ENCODE measurements at places on chromosomes 3 and 15.
A peak's percentile ranks its signal among the peaks of the same experiment; 100 is the strongest.

DNA sequence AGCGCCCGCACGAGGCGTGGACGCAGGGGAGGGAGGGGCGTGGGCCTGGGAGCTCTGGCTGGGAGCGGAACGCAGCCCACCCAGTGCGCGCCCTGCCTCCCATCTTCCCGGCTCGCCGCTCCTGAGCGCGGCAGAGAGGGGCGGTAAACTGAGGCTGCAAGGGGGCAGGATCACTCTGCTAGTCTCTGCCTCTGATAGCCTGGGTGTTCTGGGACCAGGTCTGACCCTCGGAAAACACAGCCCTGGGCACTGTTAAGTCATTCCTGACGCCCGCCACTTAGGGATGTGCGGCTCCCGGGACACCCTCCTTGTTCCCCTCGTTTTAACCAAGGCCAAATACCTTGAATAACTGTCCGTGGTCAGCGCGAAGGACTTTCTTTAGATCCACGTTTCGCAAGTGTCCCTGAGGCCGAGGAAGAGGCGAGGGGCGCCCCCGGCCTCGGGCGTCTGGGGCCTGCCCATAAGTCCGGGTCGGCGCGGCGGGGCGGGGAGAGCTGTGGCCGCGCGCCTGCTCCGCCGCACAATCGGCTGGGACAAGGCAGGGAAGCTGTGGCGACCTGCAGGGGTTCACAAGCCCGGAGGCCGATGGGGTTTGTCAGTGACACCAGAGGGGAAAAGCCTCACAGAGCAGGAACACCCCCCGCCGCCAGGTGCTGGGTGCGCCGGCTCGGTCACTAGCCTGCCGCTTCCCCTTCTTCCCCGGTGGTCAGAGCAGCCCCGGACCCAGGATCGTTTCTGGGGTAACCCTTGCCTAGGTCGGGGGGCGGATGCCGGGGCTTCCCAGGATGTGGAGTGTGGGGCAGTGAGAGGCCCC is 1.5 kb downstream of the ITPKA start:
- no peak for DNase-seq

- no peak for DNase-seq
Observed at GRCh38 chr15:69686626-69687025, 234.0 kb downstream of the RPLP1 start.

DNA sequence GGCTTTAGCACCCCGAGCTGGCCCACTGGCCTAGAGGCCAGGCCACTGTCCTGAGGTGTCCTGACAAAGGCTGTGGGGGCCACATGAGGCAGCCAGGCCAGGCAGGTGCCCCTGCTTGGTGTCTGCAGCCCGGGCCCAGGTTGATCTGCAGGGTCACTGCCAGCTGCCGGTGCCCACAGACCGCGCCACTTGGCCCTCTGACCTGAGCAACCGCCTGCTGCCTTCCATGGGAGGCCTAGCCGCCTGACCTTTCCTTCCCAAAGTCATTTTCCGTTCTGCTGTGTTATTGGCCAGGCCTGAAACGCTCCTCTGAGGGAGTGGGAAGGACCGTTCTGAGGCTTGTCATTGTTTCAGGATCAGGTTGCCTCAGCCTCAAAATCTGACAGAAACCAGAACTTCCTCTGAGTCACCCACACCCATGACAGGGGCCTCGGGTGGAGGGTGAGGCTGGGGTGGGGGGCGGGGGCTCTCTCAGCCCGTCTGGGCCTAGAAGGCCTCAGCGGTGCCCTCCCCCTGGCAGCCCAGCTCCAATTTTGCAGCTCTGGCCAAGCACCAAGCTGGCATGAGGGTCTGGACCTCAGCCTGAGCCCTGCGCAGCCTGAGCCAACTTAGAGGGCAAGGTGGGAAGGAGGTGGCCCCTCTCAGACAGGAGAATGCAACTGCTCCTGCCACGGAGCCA is 140.7 kb upstream of the MEF2A start:
- DNase-seq = peak; percentile 93

- peak; percentile 42 for DNase-seq
Observed at GRCh38 chr15:70096215-70097062, 1.3 kb downstream of the TLE3 start.

DNA sequence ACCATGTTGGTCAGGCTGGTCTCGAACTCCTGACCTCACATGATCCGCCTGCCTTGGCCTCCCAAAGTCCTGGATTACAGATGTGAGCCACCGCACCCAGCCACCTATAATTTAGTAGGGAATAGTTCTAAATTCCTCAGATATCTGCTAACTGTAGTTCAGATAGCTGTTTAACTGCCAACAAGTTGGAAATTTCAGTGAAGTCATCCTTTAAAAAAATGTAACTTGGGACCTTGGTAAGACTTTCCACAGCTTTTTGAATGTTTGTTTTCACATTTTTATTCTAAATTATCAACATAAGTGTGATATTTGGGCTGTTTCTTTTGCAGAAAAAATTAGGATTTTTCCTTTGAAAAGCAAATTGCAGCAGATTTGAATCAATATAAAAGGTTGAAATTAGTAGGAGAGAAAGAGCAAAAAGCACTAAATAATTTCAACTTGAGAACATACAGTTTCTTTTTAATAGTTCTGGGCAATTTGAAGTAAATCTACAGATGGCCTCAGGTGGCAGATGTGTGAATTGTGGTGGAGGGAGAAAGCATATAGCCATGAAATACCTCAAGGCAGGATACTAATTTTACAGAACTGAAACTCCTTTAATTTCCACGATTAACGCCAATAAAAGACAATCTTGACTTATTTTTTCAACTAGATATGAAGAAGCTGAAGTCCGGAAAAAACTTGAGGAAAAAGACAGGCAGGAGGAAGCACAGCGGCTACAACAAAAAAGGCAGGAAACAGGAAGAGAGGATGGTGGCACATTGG is 34.3 kb downstream of the USP8 start:
- peak; percentile 2 for DNase-seq

GRCh38 chr3:119469418-119470189 is 841 bp downstream of the POGLUT1 start:
- DNase-seq = no peak

- no peak for DNase-seq
Observed at GRCh38 chr15:83955806-83956265, 279.7 kb upstream of the GOLGA6L4 start.

GRCh38 chr3:118199044-118199443 is 835.6 kb downstream of the IGSF11 start:
- no peak for DNase-seq

DNA sequence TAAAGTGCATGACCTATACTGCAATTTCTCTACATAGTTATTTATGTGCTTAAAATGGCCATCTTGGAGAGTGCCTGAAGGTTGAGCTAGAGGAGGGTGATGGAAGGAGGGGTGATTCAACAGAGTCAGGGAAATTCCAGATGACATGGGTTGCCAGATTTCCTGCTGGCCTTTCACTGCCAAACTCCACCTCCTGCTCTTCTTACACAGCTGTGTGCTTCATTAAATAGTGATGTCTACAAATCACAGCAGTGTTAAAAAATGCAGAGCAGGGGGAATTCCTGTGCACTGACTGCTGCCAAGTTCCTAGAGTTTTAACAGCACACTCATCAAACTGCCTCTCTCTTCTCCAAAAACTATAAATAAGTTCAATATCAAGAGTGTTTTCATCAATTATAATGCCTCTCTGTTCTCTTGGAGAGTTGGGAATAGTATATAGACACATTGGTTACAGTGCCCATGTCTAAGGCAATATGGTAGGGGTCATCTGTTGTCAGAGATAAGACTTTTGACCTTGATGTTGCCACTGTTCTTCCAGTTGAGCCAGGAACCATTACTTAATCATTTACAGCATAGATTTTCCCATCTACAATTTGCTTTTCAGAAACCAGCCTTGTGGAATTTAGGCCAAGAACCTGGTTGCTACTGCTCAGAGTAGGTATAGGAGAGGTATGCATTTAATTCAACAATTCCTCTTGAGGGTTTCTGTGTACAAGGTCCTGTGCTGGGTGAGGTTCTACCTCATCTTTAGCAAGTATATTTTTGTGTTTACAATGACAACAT is 79.6 kb downstream of the TP63 start:
- DNase-seq = peak; percentile 48

DNA sequence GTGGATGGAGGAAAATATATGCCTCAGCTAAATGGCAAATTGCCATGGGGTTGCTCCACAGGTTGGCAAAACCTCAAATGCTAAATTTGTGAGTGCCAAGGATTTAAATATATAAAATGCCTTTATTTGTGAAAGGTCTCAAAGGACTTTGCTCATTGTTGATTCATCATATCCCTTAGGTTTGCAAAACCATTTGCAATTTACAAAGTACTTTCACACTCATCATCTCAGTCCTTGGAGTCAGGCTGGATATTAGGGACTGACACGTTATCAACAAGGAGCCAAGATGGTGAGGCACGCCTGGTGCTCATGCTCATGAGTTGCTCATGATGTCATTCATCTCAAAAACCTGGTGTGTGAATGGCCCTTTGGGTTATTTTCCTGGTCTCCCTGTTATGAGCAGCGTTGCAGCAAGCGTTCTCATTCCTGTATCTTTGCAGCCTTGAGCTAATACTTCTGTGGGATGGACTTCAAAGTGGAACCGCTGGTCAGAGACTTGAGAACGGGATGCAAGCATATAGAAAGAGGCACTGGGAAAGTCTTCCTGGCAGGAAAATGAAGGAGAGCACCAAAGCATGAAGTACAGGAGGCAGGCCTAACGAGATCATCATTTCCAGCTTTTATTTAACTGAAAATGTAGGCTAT is 66.0 kb downstream of the MYO1E start:
- DNase-seq = no peak

DNA sequence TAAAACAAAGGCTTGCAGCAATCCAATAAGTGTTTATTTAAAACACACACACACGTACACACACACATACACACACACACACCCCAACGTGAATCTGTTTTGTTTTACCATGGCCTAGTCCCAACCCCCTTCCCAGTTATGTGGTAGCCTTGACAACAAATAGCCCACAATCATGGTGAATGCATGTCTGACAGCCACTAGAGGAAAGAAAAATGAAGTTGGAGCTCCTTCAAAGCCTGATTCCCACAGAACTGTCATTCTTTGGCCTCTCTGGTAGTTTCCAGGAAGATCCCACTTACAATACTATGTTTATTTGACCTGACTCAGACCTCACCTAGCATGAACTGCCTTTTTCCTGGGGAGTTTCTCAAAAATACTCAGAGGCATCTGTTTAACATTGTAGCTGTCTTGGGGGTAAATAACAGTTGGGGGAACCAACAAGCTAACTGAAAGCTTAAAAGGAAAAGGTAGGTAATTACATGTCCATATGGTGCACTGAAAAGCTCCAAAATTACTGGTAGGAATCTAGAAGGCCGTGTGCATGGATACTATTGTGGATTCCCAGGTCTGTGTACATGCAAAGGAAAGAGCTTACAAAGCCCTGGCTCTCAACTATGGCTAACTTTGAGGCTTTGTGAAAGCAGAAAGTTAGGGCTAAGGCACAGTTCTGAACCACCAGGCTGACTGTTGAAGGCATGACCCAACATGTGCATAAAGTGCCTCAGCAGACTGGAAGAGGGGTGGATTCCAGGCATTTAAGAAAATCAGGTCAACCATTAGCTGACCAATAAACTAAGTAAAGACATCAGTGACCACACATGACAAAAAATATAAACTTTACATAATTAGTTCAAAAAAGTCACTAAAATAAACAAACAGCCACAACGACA is 65.3 kb downstream of the FAIM start:
- DNase-seq = no peak

DNA sequence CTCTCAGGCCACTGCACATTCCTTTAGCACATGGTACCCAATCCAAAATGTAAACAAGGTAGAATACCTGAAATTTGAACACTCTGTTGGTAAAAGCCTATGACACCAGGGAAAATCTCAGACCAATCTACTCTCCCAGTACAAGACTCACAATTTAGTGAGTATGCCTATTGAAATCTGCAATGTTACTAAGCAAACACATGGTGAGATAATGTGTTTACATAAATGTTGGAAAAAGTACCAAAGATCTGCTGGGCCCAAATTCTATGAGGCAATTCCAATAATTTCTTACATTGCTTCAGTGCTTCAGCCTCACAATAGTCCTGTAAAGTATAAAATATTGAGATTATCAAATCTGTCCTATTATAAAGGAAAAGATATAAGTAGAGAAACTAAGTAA is 536.1 kb downstream of the PYDC2 start:
- no peak for DNase-seq

- no peak for DNase-seq
Observed at GRCh38 chr3:38565339-38566214, 69.4 kb downstream of the EXOG start.

DNA sequence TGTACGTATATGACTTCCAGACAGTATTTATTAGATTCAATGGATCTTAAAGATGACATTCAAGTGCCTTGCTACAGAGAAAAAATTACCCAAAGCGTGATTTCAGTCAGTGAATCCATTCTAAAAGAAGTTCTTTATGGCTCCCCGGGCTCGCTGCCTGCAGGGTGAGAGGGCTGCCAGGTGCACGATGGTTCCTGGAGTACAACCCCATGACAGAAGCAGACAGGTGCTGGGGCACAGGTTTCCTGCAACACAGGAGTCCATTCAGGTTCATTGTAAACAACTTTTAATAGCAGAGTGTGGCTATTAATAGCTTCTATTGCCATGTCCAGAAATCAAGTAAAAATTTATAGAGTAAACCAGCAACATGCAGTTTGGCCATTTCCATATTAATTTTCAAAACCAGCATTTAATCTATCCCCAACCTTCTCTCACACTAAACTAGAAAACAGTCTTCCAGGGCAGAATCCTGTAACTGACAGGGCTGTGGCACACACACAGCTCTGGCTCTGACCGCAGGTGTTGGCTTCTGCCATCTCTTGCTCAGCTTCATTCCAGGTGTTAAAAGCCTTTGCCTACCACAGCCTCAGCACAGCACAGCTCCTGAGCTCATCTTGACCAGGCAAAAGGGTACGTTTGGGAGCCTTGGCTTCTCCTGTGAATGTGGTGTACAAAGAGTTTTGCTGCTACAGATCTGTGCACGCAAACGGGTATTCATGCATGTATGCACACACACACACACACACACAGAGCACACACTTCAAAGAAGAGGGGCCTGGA is 185.9 kb downstream of the MEX3B start:
- DNase-seq = no peak

DNA sequence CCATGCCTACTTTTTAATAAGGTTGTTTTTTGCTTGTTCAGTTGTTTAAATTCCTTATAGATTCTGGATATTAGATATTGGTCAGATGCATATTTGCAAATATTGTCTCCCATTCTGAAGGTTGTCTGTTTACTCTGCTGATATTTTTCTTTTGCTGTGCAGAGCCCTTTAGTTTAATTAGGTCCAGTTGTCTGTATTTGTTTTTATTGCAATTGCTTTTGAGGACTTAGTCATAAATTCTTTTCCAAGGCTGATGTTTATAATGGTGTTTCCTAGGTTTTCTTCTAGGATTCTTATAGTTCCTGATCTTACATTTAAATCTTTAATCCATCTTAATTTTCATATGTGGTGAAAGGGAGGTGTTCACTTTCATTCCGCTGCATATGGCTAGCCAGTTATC is 77.4 kb downstream of the PTPRG start:
- DNase-seq = no peak

GRCh38 chr15:70109978-70110377 is 12.3 kb upstream of the TLE3 start:
- no peak for DNase-seq

DNA sequence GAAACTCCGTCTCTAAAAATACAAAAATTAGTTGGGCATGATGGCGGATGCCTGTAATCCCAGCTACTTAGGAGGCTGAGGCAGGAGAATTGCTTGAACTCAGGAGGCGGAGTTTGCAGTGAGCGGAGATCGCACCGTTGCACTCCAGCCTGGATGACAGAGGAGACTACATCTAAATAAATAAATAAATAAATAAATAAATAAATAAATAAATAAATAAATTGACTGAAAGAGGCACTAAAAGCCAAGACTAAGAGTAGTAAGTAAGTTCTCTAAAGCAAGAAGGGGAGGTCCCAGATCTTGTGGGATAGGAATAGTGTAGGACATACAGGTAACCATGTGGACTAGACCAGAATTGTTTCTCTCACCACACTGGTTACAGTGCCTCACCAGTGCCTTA is 40.0 kb downstream of the TLNRD1 start:
- no peak for DNase-seq

Measured in foreskin melanocyte (primary cell).